Stimulated activated CD4-positive, alpha-beta T cell treated with anti-CD3 and anti-CD28 coated beads, Interleukin-12 subunit alpha, Interleukin-12 subunit beta, amount 100 ng/mL, for 24 hours (primary cell): ENCODE measurements at places on chromosomes 5 and 9.
A peak's percentile ranks its signal among the peaks of the same experiment; 100 is the strongest.

GRCh38 chr9:14346231-14346791 lies 32.4 kb upstream of the NFIB start:
- no peak for DNase-seq

DNA sequence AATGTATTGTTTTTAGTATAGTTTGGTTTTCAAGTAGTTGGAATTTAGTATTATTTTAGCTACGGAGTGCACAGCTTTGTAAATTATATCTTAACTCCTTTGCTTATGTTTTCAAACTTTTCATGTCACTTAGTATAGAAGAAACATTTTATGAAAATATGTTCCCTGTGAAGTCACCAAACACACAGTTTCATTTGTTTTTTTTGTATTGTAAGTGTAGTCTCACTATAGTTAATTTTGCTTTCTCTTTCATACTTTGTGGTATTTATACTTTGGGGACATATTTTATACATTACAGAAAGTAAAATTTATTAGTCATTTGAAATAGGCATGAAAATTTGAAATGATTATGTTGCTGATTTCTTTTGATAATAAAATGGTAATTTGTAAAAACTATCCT lies 5.0 kb downstream of the CHSY3 start:
- DNase-seq, result no peak

DNA sequence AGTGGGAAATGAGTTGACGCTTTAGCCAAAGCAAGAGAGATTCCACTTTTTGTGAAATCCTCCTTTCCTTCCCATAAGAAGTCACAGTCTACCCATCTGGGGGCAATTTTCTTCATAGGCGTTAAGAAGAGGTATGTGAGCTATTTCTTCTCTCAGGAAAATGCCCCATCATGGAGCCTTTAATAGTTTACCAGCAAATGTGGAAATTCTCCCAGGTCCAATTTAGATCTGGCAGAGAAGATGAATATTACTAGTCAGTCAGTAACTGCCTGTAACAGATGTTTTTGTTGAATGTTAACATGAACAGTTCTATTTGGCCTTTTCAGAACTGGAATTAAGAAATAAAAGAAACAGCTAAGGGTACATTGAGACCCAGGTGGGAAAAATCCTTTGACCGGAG lies 156.4 kb upstream of the RFX3 start:
- no peak for DNase-seq

GRCh38 chr5:147578228-147579024 lies 68.6 kb upstream of the DPYSL3 start:
- no peak for DNase-seq

- no peak for DNase-seq
Measured at GRCh38 chr5:58071566-58071965, 388.3 kb downstream of the PLK2 start.

DNA sequence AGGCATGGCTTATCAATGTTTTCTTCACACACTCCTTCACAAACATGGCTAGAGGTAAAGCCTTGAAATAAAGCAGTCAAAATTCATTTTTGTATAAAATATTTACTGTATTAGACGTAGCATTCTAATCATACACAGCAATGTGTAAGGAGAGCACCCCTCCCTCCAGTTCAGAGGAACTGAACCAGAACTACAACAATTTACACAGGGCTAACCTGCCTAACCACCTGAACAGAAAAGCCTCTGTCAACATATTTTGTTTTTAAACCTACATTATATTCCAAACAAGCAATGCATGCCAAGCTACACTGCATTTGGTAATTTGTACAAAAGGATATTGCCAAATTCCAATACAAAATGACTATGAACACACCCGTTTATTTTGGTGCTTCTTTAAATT lies 41.6 kb downstream of the MLLT3 start:
- no peak for DNase-seq

DNA sequence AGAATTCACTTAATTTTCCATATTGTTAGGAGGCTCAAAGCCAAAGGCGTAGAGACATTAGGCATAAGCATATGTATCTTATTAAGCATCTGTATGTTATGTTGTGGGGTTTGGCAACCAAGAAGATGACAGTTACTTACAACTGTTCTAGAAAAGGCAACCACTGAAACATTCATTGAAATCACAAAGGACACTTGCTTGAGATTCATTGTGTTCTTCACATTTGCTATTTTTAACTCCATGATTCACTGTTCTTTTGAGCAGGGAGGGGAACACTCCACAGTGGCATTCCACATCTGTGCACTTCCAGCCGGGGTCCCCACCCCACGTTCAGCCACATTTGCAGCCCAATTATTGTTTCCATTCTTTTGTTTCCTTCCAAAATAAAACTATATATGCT lies 107.1 kb downstream of the PALM2AKAP2 start:
- DNase-seq, result no peak

GRCh38 chr5:1156754-1157460 lies 44.5 kb upstream of the SLC6A19 start:
- no peak for DNase-seq

- no peak for DNase-seq
Measured at GRCh38 chr9:120723565-120723964, 9.3 kb upstream of the MEGF9 start.

DNA sequence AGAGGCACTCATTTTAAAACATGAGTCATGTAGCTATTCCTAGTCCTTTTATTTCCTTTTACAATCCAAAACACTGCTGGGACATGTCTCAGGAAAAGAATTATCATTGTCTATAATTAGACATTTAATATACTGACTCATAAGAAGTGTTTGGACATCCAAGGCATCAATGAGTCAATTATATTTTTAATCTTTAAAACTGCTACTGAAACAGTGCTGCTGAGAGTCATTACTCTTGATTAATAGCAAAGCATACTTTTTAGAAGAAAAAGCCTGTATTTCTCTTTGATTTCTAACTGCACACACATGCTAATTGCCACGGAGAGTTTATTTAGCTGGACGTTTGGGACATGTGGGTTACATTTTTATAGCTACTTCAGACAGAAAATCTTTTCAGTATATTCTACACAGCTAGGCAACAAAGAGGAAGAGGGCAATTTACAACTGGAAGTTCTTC lies 1249.0 kb upstream of the CDH18 start:
- no peak for DNase-seq

- DNase-seq, result no peak
Measured at GRCh38 chr9:94139672-94140417, 55.6 kb downstream of the PTPDC1 start.

- DNase-seq, result no peak
Measured at GRCh38 chr9:81393985-81394811, 295.1 kb downstream of the TLE1 start.

DNA sequence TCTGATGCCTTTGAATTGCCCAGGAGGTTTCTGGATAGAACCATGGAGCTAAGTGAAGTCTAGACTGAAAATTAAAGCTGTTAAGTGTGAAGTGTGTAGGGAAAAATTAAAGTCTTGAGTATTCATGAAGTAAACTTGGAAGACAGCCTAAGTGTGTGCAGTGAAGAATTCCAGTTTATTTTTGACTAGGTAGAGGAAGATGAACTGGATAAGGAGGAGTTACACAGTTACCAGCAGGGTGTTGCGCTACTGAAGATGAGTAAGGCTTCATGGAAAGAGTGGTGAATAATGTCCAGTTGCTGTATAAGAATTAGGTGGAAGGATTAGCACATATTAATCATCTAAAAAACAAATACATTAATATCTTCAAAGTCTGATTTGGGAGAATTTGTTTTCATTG lies 5.7 kb upstream of the CHD1 start:
- DNase-seq, result no peak

DNA sequence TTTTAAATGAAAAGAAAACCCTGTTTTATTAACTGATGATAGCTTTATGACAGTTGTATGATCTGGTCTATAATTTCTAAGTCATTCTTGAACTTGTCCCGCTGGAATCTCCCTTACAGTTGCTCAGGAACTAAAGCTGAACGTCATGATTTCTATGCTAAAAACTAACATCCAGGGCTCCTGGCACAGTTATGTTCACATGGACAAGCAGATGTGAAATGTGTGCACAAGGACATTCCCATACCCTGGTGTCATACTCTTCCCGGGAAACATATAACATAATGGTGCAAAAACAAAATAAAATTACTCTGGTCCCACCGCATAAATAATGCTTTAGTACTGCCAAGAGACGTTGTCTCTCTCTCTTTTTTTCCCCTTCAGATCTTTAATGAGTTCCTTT lies 134.9 kb downstream of the PRDM6 start:
- DNase-seq, result no peak

- no peak for DNase-seq
Measured at GRCh38 chr5:4730279-4730678, 409.9 kb upstream of the ADAMTS16 start.

DNA sequence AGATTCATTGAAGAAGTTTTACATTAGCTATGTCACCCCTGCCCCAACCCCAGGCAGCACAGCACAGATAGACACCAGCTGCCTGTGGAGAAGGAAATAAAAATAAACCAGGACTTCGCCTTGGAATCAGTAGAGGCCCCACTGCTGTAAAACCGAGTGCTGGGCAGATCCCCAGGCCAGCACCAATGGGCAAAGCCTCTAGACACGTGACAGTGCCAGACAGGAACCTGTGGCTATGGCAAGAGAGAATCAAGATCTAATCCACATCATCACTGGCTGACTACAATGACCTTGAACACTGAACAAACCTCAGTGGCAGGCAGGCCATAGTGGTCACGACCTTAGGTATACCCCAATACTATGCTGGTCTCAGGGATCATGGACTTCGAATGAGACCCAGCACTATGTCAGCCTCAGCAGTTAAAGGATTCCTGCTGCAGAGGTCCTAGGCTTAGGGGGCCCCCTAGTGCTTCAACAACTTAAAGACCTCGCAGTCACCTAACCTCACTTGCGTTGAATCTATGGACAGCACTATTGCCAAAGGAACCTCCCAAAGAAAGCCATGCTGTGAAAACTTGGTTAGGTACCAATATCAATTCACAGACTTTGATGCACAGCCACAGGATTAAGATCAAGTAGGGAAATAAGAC lies 2118.6 kb upstream of the C9orf72 start:
- no peak for DNase-seq

DNA sequence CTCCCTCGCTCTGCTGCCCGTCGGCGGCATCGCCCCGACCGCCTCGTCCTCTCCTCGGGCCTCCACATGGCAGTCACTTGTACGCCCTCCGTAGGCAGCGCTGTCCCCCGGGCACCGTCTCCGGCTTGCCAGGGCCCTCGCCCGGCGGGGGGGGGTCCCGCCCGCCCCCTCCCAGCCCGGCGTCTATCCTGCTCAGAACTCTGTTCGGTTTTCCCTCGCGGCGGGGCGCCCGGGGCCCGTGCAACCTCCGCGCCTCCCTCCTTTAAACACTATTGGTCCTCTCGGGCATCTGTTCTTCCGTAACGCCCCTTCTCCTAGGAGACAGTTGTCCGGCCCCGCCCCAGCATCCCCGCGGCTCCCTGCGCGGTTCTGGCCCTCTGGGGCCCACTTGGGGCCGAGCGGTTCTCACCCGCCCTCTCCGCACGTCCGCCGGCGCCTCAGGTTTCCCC lies 831 bp downstream of the ODF2 start:
- peak; percentile 29 for DNase-seq

DNA sequence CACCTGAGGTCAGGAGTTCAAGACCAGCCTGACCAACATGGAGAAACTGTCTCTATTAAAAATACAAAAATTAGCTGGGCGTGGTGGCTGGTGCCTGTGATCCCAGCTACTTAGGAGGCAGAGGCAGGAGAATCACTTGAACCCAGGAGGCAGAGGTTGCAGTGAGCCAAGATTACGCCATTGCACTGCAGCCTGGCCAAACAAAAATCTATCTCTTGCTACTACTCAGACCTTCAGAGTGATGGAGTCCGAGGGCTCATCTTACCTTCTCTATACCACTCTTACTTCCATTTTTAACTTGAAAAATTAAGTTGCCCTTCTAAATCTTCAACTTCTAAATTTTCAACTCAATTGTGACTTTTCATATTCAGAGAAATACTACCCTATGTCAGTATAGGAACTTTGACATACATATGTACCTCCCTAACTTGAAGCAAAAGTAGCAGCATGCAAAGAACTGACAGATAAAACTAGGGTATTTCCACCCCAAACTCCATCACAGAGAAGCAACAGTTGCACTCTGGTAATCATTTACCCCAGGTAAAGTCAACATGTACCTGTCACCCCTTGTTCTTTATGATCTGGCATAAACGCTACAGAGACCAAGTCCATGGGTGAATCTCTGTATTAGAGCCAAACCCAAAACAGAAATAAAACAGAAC lies 11.4 kb downstream of the ZFAND5 start:
- no peak for DNase-seq

DNA sequence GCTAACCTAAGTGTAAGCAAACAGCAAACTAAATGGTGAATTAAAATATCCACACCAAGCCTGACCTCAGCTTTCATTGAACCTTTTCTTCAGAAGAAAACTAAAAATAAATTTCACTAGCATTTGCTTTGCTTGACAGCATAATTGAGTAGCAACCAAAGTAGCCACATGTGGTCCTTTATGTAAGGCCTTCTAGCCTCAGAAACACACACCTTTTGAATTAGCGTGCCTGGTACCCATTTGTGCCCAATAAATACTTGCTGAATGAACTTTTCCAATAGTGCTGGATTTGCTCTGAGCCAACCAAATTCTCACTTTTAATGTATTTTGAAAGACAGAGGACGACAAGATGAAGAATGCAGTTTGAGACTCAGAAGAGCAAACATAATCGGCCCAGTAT lies 2.1 kb upstream of the NIPBL start:
- no peak for DNase-seq

DNA sequence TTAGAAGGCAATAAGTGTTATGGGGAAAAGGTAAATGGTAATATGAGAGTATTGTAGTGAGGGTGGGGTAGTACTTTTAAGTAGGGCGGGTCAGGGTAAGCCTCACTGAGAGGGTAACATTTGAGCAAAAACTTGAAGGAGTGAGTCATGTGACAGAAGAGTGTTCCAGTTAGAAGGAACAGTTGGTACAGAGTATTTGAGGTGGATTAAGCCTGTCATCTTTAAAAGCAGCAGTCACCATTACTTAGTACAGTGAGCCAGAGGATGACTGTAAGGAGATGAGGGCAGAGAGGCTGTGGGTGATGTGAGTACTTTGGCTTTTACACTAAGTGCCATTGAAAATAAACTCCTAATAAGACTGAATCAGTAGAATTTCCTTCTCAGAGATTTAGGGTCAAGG lies 54.8 kb downstream of the UBAP1 start:
- DNase-seq, result no peak

- no peak for DNase-seq
Measured at GRCh38 chr5:124179819-124180218, 566.6 kb downstream of the ZNF608 start.

DNA sequence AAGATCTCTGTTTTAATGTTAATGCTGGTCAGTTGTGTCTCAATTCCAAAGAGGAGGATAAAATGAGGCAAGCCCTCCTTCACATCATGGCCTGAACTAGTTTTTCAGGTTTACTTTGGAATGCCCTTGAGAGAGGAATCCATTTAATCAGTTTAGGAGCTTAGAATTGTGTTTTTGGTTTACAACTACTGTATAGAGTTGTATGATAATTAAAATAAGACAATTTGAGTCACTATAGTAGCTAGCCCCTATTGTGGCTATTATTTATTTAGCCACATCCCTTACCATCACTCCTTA lies 107.8 kb upstream of the PRLR start:
- DNase-seq, result no peak

GRCh38 chr5:152686931-152687330 lies 281.9 kb upstream of the NMUR2 start:
- no peak for DNase-seq

- DNase-seq, result no peak
Measured at GRCh38 chr5:88877826-88878225, 5.2 kb downstream of the MEF2C start.

- DNase-seq, result no peak
Measured at GRCh38 chr9:103681435-103681834, 412.7 kb upstream of the SMC2 start.

- DNase-seq, result no peak
Measured at GRCh38 chr5:82985763-82986162, 91.4 kb downstream of the TMEM167A start.
